ENCODE measurements at places on chromosomes 5 and 9. TPM values are rescaled to one million over a fixed set of nuclear protein-coding genes. Genes with fewer than 3 reads are reported as not detected.

BHMT gene
- polyA plus RNA-seq = not detected

CNTNAP3 gene
- polyA plus RNA-seq = not detected

CDC20B gene
- polyA plus RNA-seq = not detected

SURF4 gene
- polyA plus RNA-seq = 202 TPM

IL5 gene
- not detected for polyA plus RNA-seq

LRRTM2 gene
- polyA plus RNA-seq = not detected
